ENCODE measurements at places on chromosomes 16 and 17.

DNA sequence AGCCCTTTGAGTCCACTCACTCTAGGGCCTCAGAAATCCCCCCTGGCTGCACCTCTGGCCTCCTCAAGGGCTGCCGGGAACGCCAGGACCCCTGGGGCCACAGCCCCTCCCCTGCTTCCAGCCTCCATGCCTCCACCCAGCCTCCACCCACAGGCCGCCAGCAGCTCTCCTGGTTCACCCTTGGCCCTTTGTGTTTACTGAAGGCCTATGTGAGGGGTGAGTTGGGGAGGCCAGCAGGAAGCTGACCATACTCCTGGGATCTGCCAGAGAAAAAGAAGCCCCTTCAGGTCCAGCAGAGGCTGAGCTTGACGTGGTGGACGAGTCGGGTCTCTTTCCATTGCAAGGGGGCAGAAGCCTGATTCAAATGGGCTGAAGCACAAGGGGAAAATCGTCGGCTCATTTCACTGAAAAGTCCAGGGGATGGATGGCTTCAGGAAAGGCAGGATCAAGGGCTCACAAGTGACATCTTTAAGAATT is 18.3 kb upstream of the ATP2A3 start:
- no peak for DNase-seq

- DNase-seq = no peak
Observed at GRCh38 chr16:4602331-4602730, 12.4 kb downstream of the UBALD1 start.

DNA sequence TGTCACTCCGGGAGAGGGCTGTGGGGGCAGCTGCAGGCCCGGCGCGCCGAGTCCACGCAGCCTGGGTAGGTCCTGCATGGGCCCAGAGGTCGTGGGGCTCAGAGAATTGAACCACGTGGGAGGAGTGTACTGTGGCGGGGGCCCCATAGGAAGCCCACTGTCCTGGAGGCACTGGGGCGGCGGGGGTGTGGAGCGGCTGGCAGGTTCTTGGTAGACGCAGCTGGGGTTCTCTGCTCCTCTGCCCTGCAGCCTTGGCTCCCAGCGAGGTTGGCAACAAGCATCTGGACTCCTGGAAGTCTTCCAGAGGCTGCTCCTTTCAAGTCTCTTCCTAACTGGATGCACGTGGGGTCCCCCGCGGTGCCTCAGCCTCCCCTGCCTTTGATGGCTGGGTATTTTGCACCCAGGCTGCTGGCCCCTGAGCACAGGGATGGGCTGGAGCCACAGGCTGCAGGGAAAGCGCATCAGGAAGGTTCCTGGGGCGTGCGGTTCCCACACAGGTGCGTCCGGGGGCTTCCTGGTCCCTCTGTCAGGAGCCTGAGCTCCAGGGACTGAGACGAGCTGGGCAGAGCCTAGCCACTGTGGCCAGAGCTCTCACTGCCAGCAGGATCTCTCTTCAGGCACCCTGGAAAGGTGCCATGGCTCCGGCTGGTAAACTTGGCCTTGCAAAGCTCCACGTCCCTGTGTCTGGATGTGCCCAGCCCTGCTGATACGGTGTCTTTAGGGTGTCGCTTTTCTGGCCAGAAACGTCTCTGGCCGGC is 9.3 kb downstream of the KCTD5 start:
- no peak for DNase-seq

GRCh38 chr17:53032861-53033271 is 789.9 kb upstream of the KIF2B start:
- DNase-seq = peak; percentile 89

- DNase-seq = no peak
Observed at GRCh38 chr16:56481468-56482122, 30.2 kb downstream of the OGFOD1 start.

All from hepatocyte (in vitro differentiated cells).